ENCODE measurements at places on chromosomes 1 and 21.

DNA sequence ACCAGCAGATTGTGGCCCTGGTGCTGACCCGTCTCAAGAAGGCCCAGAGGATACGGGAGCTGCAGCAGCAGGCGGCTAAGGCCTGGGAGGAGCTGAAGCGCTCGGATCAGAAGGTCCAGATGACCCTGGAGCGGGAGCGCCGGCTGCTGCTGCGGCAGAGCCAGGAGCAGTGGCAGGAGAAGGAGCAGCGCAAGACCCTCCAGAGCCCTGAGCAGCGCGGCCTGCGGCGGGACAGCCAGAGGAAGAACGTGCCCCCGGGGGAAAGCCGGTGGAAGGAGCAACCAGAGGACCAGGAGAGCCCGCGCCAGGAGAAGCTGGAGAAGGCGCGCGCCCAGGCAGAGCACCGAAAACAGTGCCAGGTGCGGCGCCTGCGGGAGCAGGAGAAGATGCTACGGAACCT, 1.0 kb downstream of the CCDC185 start:
- DNase-seq, result no peak

DNA sequence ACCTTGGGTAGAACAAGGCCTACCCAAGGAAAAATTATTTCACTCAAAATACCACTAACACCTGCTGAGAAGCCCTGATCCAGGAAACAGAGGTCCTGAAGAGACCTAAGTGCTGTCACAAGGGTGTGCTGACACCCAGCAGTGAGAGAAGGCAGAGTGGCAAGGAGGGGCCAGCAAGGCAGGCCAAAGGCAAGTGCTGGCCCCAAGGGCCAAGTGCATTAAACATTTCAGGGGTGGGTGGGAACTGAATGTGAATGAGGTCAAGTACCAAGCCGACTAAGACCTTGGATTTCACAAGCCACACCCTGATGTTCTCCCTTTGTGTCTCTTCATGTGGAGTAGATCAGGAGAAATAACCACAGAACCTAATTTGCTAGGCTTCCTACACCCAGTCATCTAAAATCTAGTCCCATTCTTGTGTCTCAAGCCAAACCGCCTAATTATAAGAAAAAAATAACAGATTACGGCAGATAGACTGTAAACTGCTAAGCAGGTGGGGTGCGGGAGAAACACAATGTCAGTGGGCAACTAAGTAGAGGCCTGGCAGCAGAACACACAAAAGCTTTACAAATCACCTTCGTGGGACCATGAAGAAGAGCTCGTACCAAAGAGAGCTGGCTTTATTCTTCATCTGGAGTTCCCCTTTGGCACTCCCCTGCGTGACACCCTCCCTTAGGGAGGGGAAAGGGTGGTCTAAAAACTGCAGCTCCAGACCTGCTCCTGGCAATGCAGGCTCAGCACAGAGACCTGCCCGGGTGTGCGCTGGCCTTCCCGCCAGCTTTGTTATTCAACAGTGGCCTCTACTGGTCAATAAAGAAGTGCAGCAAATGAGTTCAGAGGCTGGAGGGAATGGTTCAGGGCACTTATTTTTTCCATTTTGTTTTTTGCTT, 8.7 kb downstream of the UBE2G2 start:
- DNase-seq, result peak; percentile 71

GRCh38 chr1:110523011-110523410, 4.0 kb upstream of the KCNA10 start:
- peak; percentile 80 for DNase-seq

GRCh38 chr1:25933479-25934365, 27.5 kb upstream of the STMN1 start:
- DNase-seq, result peak; percentile 22

DNA sequence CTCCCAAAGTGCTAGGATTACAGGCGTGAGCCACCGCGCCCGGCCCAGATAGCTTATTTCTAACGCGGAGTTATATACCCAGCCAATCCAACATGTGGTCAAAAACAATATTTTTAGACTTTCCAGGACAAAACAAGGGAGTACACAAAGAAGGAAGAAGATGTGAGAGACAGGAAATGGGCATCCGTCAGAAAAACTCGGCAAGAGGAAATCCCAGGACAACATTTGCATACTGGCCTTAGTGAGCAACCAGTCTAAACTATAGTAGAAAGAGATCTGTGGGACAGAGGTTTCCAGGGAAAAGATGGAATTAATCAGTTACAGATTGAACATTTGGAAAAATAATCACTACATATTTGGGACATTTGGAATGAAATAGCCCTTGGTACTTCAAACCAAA, 11.4 kb downstream of the ARMH1 start:
- DNase-seq, result no peak

DNA sequence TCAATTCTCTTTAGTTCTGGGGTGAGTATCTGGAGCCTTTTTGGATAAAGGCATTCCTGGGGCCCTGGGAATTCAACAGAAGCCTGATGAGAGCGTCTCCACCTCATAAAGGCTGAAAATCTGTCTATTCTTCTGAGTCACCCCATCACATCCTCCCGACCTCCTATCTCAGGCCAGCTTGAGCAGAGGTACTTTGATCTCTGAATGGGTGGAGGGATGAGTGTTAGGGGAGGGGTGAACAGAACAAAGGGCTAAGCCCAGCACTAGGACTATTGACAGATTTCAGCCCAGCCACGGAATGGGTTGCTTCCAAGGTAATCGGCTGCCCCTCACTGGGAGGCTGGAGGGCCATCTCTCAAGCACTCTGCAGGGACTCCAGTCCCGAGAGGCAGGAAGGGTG, 2.5 kb upstream of the MYBPH start:
- DNase-seq, result no peak

DNA sequence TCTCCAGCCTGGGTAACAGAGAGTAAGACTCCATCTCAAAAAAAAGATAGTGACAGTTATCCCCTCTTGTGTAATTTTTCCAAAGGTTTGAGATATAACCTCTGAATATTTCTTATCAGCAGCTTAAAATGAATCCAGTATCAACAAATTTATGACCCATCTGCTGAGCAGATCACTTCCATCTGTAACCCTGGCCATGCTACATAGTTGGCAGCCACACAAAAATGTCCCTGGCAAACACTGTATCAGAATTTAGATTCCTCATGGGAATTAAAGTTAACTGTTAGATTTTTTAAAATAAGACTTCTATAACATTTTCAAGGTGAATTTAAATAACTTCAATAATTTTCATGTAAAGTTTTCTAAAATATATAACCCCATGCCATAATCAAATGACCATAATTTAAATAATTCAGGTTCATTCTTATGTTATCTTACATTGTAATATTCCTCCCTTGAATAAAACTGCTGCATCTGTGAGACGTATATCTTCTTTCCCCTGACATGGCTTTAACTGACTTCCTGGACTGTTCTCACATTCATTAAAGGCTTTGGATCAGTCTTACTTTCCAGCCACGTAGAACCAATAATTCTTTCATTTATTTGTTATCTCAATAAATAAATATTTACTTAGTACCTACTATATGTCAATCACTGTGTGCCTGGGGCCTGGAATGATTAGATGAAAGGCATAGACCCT, 5.3 kb upstream of the PRPF38B start:
- DNase-seq, result no peak

DNA sequence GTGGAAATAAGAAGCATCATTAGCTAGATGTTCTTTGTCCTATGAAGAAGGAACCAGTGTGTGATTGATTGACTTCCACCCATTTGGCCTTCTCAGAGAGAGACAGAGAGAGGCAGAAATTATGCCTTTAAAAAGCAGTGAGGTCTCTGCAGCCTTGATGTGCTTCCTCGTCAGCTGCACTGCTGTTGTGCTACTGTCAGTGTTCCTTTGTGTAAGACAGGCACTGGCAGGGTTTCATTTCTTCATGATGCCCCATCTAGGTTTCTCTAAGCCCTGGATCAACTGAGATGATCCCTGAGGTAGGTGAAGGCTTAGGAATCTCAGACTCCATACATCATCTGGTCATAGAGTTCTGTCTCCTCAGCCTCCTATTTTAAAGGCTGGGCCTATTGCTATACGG, 34.9 kb downstream of the GPR3 start:
- peak; percentile 65 for DNase-seq

- no peak for DNase-seq
These were observed 2.7 kb downstream of the RBM15 start for GRCh38 chr1:110341872-110342331.

GRCh38 chr1:185159966-185160365, 3.0 kb downstream of the SWT1 start:
- peak; percentile 13 for DNase-seq

GRCh38 chr1:220430059-220430458, 97.9 kb upstream of the MARK1 start:
- no peak for DNase-seq

- no peak for DNase-seq
These were observed 131.6 kb upstream of the LRRC7 start for GRCh38 chr1:69436151-69436550.

DNA sequence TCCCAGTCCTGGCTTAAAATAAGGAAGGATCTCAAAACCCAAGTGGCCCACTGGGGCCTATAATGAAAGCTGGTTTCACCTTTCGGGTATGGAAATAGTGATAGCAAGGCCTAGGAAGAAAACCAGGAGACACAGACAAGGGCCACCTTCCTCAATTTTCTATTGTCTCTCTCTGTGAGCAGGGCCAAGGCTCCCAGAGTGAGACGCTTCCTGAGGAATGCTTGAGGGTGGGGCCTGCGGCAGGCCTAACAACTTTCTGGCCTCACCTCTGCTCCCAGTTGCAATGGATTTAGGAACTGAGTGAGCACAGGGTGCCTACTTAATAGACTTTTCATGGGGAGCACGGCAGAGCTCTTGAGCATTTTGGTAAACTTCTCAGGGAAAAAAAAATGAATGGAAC, 300.9 kb downstream of the ASTN1 start:
- DNase-seq, result no peak

DNA sequence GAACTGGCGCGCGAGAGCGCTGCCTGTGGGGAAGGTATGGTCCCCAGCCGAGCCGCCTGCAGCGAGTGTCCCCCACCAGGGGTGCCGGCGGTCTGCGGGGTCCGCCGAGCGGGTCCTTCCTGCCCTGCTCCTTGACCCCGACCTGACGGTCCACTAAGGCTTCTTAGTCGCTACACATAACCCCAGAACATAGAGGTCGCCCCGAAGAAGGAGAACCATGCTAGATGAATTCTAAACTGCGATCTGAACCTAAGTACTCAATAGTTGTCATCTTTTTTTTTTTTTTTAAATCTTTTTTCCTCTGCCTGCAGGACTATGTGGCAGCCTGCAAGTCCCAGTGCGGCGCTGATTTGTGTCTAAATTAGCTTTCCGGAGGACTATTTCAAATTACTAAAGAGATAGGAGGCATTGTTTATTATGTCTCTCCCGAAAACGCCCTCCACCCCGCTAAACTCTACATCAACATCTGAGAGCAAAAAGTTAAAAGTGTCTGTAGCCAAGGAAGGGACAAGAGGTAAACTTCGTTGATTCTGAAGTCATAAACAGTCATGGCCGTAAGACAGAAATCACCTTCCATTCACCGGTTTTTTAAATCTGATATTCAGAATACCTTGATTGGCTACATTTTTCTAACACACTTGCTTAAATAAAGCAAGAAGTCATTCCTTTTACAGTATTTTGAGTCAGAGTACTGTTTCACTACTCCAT, 476 bp downstream of the AXDND1 start:
- peak; percentile 49 for DNase-seq

DNA sequence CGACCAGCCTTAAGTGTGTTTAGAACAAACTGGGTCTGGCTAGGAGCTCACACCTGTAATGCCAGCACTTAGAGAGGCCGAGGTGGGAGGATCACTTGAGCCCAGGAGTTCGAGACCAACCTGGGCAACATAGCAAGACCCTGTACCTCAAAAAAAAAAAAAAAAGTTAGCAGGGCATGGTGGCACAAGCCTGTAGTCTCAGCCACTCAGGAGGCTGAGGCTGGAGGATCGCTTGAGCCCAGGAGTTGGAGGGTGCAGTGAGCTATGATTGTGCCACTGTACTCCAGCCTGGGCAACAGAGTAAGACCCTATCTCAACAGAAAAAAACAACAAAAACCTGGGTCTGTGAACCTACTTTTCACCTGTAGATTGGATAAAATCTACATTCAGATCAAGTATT, 54.6 kb downstream of the PIK3CD start:
- no peak for DNase-seq

GRCh38 chr1:11395616-11396015, 83.3 kb upstream of the DISP3 start:
- DNase-seq, result no peak

GRCh38 chr1:229248821-229249817, 21.8 kb upstream of the RAB4A start:
- no peak for DNase-seq

- DNase-seq, result no peak
These were observed 13.3 kb downstream of the MFAP2 start for GRCh38 chr1:16967095-16967575.

DNA sequence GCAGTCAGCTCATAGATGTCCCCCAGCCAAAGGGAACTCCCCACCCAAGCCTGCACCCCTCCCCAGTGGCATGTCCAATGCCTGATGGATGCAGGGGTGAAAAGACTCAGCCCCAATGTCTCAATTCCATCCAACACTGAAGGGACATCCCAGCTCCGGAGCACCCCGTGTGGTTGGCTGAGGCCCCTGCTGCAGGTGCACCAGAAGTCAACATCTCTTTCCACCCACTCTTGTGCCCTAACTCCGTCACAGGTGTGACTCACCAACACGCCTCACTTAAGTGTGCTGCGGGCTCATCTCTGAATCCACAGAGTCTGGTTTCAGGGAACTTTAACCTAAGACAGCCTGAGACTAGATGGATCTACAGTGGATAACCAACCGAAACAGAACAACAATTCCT, 40.9 kb upstream of the ZBTB18 start:
- no peak for DNase-seq

GRCh38 chr1:14949836-14950713, 203.5 kb upstream of the TMEM51 start:
- DNase-seq, result no peak

DNA sequence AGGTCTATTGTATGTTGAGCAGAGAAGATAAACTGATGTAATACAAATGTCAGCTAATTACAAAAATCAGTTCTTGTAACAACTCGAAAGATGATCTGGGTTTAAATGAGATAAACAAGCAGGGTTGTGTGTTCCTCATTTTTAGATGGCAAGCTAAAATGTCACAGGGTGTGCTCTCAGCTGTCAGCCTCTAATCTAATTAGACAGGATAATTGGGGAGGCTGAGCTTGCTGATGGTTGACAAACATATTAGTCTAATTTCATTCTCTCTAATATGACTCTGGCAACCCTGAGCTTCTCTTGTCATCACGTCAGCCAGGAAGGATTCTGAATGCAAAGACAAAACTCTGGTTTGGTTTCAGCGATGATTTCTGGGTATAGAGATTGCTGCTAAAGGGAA, 335.3 kb upstream of the KAZN start:
- DNase-seq, result no peak

DNA sequence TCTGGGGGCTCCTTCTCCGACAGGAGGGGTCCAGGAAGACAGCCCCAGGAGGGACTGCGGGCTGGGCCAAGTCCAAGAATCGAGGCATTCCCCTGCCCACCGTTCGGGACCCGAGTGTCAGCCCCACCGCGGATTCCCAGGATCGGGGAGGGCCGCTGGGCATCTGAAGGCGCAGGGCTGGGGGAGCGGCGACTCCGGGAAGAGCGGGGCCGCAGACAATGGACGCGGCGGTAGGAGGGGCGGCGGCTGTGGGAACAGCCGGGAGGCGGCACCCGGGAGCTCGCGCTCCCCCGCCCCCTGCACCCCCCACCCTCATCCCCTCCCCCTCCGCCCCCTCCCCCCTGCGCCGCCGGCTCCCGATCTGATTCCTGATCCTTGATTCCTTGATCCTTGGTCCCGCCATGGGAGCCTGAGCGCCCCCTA, at the start of gene VANGL2:
Gene VANGL2 (plus strand): TSS at position 342 of the 423 bp plus-strand sequence. CDS start 15,274 bp downstream, outside the sequence.
- peak; percentile 67 for DNase-seq

GRCh38 chr21:19981938-19982337, 1016.3 kb upstream of the NCAM2 start:
- no peak for DNase-seq

GRCh38 chr1:66415866-66416265, 118.1 kb upstream of the SGIP1 start:
- DNase-seq, result peak; percentile 41

- DNase-seq, result no peak
These were observed 1.5 kb upstream of the ASCL5 start for GRCh38 chr1:201128476-201128875.
